ENCODE measurements at places on chromosomes 3 and 15.

GRCh38 chr3:120903221-120903620, 4.8 kb upstream of the STXBP5L start:
- no peak for DNase-seq

DNA sequence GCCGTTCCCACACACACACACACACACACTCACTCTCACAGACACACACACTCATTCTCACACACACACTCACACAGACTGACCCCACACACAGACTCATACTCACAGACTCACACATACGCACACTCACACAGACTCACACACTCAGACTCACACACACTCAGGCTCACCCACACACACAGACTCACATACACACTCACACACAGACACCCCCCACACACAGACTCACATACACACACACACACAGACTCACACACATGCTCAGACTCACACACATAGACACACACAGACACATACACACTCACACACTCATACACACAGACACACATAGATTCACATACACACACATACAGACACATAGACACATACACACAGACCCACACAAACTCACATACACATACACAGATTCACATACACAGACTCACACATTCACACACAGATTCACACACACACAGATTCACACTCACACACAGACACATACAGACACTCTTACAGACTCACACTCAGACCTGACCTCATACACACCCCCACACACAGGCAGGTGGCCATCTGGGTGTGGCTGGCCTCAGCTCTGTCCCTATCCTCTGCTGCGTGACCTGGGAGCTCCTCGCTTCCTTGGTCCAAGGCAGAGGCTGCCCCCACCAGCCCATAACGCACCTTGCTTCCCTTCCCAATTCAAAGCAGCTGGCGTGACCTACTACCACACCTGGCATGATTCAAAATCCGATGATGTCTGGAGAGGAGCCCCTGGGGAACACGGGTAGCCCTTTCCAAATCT, 1.9 kb downstream of the C3orf22 start:
- no peak for DNase-seq

- DNase-seq, result no peak
Observed at GRCh38 chr15:30962079-30962478, 29.3 kb downstream of the MTMR10 start.

DNA sequence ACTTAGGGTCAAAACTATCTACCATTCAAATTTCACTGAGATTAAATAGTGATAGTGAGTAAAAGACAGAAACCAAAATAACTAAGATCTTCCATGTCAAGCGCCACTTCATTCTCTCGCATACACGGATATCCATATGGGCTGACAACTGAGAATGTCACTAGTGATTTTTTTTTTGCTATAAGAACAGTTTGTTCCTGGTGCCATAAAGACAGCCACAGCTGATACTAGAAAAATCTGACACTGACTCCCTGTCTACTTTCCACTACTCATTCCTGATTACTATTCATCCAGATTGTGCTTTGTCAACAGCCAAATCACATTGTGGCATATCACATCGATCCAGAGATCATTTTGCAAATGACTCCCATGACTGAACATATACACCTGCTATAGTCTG, 45.8 kb upstream of the CDAN1 start:
- DNase-seq, result no peak

GRCh38 chr15:54035616-54036015, 57.4 kb downstream of the UNC13C start:
- no peak for DNase-seq

DNA sequence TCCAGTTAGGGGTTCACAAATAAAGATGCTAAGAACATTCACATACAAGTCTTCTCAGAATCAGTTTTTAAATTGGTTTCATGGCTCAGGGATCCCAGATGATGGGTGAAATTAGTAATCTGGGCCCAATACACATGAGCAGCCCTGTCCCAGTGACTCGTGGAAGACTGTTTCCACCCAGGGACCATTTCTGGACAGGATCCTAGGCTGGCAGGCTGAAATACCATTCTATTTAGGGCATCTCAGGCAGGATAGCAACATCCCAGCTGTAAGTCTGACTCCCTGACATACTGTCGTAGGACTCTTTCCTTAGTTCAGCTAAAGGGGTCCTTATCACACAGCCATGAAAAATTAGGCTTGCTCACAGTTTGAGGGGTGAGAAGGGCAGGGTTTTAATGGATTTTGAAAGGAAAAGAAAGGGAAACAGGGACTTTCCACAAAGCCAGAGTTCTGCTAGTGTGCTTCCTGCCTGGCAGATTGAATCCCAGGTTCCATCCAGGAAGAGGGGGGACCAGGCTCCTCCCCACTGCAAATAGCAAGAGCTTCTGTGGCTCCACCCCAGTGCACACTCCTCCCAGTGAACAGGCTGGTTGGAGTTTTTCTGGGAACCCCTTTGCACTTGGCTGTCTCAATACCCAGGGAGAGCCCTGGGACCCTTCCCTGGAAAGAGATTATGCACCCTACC, 41.3 kb upstream of the LYZL4 start:
- DNase-seq, result no peak

GRCh38 chr15:88334436-88334835, 77.9 kb upstream of the NTRK3 start:
- no peak for DNase-seq

- no peak for DNase-seq
Observed at GRCh38 chr3:46365041-46365440, 5.7 kb upstream of the CCR5 start.

- DNase-seq, result no peak
Observed at GRCh38 chr15:99454941-99455788, 110.6 kb upstream of the MEF2A start.

DNA sequence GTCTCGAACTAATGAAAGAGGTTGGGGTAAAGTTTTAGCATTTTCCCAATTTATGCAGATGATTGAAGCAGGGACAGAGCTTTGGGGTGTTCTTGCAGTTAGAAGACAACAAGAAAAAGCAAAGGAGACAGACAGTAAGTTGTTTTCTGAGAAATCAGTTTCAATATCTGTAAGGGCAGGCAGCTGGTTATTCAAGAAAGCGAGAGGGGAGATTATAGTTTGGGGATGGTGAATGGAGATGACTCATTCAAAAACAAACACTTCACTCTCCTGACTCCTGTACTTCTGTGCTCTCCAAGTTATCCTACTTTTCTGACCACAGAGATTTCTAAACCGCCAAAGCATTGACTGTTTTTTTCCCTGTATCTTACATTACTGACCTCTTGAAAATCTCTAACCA, 352.0 kb downstream of the GAP43 start:
- no peak for DNase-seq

DNA sequence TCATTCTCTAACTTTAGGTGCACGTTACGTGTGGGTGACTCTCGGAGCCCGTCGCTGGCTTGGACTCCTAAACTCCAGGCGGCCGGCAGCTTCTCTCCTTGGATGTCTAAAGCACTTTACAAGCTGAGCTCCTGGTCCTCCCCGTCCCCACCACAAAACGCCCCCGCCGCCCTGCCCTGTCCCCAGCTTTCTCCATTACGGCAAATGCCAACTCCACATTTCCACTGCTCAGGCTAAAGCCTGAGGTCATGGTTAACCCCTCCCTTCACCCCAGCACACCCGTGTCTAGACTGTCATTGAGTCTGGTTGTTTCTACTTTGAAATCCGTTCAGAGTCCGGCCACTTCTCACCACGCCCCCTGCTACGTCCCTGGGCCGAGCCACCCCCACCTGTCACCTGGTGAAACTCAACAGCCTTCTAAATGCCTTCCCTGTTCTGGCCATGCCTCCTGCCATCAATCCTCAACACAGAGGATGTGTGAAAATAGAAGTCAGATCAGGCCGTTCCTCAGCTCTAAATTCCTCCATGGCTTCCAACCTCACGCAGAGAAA, 8.1 kb upstream of the PCSK6 start:
- no peak for DNase-seq

DNA sequence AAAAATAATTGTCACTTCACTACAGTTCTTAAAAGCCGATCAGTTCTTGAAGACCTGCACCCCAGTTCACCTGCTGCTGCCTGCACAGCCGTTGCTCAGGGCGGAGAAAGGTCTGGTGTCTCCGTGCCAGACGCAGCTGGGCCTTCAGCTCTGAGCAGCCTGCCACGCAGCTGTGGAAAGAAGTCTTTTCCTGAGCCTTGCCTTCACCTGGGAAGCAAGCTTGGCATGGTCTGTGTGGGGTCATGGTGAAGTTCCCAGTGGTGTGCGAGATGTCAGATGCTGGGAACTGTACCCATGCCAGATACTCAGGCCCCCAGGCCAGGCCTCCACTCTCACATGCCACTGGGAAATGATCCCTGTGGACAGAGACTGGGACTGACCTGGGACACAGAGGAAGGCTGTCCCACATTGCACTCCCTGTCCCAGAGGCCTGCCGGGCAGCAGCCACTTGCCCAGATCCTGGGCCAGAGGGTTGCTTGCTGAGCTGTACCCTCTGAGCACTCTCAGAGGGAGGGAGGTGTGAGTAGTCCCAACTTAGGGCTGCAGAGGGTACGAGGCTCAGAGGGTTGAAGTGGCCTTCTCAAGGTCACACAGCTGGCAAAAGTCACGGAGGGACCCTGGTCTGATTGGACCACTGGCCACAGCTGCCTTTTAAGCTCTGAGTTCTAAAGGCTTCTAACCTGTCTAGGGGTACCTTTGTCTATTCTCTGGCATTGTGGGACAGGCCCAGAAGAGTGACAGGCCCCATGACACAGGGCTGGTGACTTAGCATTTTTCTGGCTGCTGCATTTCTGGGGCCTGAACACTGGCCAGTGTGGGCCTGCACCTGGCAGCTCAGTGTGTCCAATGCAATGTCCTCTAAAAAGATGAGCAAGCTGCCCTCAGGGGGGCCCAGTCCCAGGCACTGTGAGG, 55.4 kb downstream of the KLF13 start:
- no peak for DNase-seq

DNA sequence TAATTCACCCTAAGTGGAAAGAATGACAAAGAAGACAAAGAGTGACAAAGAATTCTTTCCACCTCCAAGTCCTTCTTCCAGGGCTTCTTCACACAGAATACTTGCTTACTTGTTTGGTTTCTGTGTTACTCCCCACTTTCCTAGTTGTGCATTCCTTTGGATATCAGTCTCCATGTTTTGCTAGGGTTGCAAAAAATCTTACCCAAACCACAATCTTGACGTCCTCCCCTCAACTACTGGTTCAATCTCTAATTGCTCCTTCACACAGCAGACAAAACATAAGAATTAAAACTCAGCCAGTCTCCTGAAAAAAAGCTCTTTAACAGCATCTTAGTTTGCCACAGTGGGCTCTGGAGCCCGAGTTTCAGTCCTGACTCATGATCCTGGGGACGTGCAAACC, 297.6 kb upstream of the CHRNA7 start:
- DNase-seq, result no peak

- no peak for DNase-seq
Observed at GRCh38 chr15:36550650-36551049, 28.8 kb upstream of the CDIN1 start.

- no peak for DNase-seq
Observed at GRCh38 chr15:67094001-67094826, 28.8 kb downstream of the SMAD3 start.

DNA sequence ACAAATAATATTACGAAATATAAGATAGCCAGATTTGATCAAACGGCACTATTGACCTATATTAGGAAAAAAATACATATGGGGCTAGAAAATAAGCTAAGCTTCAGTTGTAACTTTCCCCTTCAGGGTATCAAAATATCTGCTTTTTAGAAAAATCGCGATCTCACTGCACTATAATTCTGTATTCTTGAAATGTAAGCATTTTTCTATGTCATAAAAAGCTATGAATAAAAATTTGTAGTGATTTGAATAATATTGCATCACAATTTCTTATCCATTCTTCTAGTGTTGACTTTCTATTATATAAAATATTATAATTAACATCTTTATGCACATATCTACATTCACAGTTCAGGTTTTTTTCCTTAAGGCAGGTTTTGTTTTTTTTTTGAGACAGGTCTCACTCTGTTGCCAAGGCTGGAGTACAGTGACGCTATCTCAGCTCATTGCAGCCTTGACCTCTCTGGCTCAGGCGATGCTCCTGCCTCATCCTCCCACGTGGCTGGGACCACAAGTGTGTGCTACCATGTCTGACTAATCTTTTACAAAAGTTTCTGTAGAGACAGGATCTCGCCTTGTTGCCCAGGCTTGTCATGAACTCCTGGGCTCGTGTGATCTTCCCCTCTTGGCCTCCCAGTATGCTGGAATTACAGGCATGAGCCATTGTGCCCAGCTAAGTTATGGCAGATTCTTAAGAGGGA, 21.6 kb downstream of the EMC4 start:
- DNase-seq, result no peak

DNA sequence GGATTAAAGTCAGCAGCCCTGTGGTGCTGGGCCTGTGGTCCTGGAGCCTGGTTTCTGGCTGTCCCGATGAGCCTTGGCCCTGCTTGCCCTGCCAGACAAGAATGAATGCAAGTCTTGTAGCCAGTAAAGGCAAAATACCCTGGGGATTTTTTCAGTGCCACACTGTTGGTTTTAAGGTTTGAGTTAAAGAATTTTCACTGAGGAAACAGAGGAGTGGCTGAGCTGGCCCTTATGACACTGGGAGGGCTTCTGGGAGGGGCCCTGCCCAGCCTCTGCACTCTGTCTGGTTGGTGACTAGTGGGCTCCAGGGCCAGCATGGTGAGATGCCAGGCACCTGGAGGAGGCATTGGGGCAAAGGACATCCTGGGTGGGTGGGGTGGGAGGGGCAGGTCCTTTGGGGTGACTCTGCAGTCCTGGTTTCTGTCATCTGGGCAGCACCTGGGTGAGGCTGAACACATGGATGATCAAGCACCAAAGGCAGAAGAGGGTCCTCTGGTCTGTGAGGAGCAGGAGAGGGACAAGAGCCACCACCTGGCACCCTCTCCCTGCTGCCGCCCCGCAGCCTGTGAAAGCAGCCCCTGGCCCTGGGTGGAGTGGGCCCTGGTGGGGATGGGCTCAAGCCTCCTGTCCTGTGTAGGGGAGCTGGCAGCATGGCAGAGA, 12.5 kb upstream of the PLA2G4E start:
- DNase-seq, result no peak

GRCh38 chr3:16723978-16724377, 118.8 kb upstream of the DAZL start:
- DNase-seq, result no peak

GRCh38 chr15:77416954-77417353, 3.0 kb downstream of the PEAK1 start:
- no peak for DNase-seq

GRCh38 chr3:63886858-63887257, 23.2 kb downstream of the ATXN7 start:
- DNase-seq, result no peak

DNA sequence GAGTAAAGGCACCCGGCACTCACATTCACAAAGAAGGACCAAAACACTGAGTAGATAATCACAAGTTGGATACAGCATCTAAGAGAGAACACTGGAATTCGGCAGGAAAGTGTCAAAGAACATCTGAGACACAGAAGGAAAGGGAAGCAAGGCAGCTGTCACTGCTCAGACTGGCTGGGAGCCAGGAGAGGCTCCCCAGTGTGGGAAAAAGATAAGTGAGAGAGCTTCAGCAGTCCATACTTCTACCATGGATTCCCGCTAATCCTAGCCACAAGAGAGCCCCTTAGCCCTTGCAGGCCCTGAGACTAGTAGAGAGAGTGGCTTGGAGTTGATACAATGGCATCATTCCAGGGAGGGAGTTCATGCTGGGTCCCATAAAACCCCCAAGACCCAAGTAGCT, 36.7 kb upstream of the CP start:
- no peak for DNase-seq
